ENCODE measurements at places on chromosomes 16 and 17.

- no peak overlapping the region for H3K4me3 ChIP-seq
- H3K27me3 ChIP-seq, result no peaks in the 10 kb centered on the region
- peaks cover 4% of the 10 kb centered on the region for H3K36me3 ChIP-seq
- no peaks in the 10 kb centered on the region for H3K4me1 ChIP-seq
- H3K27ac ChIP-seq, result no peak overlapping the region
Observed at GRCh38 chr17:67137860-67138259, 93.5 kb downstream of the CACNG1 start.

DNA sequence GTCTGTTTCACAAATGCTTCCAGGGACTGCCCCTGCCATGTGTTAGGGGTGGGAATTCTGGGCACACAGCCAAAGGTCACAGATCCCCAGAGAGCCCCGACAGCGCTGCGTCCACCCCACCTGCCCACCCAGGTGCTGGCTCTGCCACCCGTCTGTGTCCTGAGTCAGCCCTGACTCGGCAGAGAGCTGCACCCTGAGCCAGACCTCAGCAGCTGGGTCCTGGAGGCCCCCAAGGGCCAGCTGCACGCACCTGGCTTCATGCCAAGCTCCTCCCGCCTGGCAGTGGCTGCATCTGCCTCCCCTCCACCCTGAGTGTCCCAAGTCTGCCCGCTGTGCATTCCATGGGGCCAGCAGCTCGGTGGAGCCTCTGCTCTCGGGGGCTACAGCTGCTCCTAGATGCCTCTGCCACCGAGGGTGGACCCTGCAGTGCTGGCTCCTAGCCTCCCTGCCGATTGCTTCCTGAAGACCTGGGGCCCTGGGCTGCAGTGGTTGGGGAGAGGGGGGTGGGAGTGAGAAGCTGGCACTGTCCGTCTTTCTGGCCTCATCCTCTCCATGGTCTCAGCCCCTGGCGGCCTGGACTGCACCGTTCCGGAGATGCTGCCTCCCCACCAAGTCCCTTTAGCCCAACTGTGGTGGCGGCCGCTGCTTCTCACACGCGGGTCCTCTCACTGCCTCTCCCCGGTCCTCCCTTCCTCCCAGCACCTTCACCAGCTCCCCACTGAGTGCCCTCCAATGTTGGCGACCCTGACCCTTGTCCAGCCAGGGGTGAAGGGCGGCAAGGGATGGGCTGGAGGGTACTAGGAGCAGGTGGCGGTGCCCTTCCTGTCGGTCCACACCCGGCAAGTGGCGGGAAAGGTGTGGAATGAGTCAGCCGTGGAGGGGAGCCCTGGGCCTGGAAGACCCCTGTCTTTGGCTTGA is 3.0 kb downstream of the SECTM1 start:
- peak overlapping the region; percentile 11 for H3K4me3 ChIP-seq
- no peak for DNase-seq
- no peaks in the 10 kb centered on the region for H3K27me3 ChIP-seq
- H3K27ac ChIP-seq, result no peak overlapping the region
- no peaks in the 10 kb centered on the region for H3K36me3 ChIP-seq
- H3K4me1 ChIP-seq, result peaks cover 15% of the 10 kb centered on the region

GRCh38 chr16:57802341-57803133 is at the start of gene KIFC3:
KIFC3 (minus strand) TSS chr16:57802491; CDS start chr16:57798243, 4,248 bp downstream.
- H3K4me1 ChIP-seq, result no peaks in the 10 kb centered on the region
- peak within 1 kb of the TSS; percentile 62 for H3K4me3 ChIP-seq
- peak within 1 kb of the TSS; percentile 84 for H3K27ac ChIP-seq
- DNase-seq, result no peak

GRCh38 chr17:46722662-46723285 is 95.7 kb downstream of the WNT3 start:
- no peak for DNase-seq
- no peaks in the 10 kb centered on the region for H3K4me1 ChIP-seq
- no peaks in the 10 kb centered on the region for H3K27me3 ChIP-seq
- no peaks in the 10 kb centered on the region for H3K36me3 ChIP-seq

- no peak for DNase-seq
- no peaks in the 10 kb centered on the region for H3K36me3 ChIP-seq
- no peaks in the 10 kb centered on the region for H3K27me3 ChIP-seq
Observed at GRCh38 chr17:41563607-41564170, 8.2 kb downstream of the KRT9 start.

DNA sequence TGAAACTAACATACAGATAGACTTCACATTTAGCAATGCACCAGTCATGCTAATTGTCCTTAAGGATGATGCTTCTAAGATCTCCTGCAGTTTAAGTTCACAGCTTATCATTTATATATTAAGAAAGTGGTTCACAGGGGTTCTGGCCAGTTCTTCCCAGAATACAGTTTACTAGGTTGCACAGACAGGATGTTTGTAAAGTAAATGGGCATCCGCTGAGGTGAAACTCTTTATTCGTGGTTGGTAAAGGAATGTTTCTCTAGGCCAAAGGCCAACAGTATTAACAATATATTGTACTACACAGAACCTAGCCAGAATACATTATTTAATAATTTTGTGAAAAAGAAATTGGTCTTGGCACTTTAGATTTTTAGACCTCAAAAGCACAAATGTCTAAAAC is 1427.3 kb downstream of the CDH8 start:
- DNase-seq, result no peak
- no peaks in the 10 kb centered on the region for H3K27me3 ChIP-seq
- no peaks in the 10 kb centered on the region for H3K36me3 ChIP-seq
- no peaks in the 10 kb centered on the region for H3K4me1 ChIP-seq
- no peak overlapping the region for H3K4me3 ChIP-seq

GRCh38 chr16:74729783-74730683 is 29.4 kb upstream of the MLKL start:
- H3K4me3 ChIP-seq, result no peak overlapping the region
- H3K27ac ChIP-seq, result peak overlapping the region; percentile 70
- H3K27me3 ChIP-seq, result no peaks in the 10 kb centered on the region
- peaks cover 11% of the 10 kb centered on the region for H3K4me1 ChIP-seq
- DNase-seq, result peak; percentile 77

DNA sequence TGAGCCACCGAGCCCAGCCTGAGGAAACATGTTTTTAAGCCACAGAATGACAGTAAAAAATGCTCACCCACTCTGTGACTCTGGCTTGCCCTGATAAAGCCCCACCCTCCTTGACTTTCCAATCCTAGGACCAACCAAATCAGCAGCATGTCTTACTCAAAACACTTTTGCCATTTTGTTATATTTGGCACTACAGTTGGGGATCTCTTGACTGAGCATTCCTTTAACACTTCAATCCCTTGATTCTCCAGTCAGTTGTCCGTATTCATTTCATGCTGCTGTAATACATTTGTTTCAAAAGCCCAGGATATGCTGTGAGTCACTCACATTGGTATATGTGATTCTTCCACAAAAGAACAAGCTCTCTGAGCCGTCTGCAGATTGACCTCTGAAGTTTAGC is 8.2 kb downstream of the MYH3 start:
- no peaks in the 10 kb centered on the region for H3K4me1 ChIP-seq
- H3K27me3 ChIP-seq, result no peaks in the 10 kb centered on the region
- no peak overlapping the region for H3K4me3 ChIP-seq
- H3K27ac ChIP-seq, result no peak overlapping the region
- H3K36me3 ChIP-seq, result no peaks in the 10 kb centered on the region

DNA sequence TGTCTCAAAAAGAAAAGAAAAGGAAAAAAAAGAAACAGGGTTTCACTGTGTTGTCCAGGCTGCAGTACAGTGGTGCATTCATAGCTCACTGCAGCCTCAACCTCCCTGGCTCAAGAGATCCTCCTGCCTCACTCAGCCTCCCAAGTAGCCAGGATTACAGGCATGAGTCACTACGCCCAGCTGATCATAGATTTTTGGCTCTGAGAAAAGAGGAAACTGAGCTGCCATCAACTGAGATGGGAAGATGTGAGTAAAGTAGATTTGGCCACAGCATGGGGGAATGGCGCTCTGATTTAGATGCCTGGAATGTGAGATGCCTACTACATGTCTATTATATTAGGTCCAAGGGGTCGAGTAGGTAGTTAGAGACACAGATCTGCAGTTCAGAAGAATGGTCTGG is 5.9 kb upstream of the NAGS start:
- peaks cover 17% of the 10 kb centered on the region for H3K27me3 ChIP-seq
- H3K27ac ChIP-seq, result no peak overlapping the region
- H3K4me3 ChIP-seq, result no peak overlapping the region
- no peak for DNase-seq
- no peaks in the 10 kb centered on the region for H3K36me3 ChIP-seq

DNA sequence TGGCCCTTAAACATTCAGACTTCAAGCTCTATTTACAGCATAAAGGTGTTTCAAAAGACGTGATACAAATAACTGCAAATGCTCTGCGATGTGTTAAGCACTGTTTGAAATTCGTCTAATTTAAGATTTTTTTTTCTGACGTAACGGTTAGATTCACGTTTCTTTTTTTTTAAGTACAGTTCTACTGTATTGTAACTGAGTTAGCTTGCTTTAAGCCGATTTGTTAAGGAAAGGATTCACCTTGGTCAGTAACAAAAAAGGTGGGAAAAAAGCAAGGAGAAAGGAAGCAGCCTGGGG is 681 bp upstream of the MAPT start:
- H3K4me3 ChIP-seq, result peak overlapping the region; percentile 96
- H3K36me3 ChIP-seq, result no peaks in the 10 kb centered on the region
- H3K27me3 ChIP-seq, result no peaks in the 10 kb centered on the region
- no peak overlapping the region for H3K27ac ChIP-seq
- DNase-seq, result no peak

DNA sequence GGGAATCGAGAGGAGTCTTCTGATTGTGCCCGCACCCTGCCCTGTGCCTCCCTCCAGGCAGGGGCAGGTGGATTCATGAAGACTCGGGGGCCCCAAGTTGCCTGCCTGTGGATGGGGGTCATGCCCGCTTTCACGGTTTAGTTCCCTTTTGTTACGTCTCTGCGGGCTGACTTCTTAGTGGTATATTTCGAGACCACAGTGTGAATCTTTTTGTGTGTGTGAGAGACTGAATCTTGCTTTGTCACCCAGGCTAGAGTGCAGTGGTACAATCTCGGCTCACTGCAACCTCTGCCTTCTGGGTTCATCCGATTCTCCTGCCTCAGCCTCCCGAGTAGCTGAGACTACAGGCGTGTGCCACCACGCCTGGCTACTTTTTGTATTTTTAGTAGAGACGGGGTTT is 18.1 kb upstream of the RNF213 start:
- no peak overlapping the region for H3K27ac ChIP-seq
- no peaks in the 10 kb centered on the region for H3K4me1 ChIP-seq
- DNase-seq, result no peak

GRCh38 chr16:50195276-50195675 is 42.2 kb downstream of the TENT4B start:
- H3K27ac ChIP-seq, result no peak overlapping the region
- no peaks in the 10 kb centered on the region for H3K4me1 ChIP-seq
- DNase-seq, result no peak
- H3K27me3 ChIP-seq, result no peaks in the 10 kb centered on the region
- no peaks in the 10 kb centered on the region for H3K36me3 ChIP-seq
- H3K4me3 ChIP-seq, result no peak overlapping the region

DNA sequence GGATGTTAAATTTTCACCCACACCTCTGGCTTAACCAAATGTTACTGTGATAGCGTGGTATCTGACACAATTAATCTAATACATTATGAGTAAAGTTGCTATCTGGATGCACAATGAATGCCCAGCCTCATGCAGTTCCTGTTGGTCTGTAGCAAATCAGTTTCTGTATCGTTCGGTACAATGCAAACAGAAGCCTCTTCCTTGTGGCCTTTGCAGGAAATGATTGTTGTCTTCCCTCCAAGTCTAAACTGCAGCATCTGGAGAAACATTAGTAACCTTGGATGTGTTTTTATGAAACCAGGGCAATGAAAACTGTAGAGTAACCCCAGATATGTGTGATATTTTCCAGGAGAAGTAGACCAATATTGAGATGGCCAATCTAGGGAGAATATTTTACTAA is 46.8 kb downstream of the CYB561 start:
- DNase-seq, result no peak
- no peak overlapping the region for H3K4me3 ChIP-seq
- peaks cover 4% of the 10 kb centered on the region for H3K4me1 ChIP-seq
- H3K36me3 ChIP-seq, result no peaks in the 10 kb centered on the region

DNA sequence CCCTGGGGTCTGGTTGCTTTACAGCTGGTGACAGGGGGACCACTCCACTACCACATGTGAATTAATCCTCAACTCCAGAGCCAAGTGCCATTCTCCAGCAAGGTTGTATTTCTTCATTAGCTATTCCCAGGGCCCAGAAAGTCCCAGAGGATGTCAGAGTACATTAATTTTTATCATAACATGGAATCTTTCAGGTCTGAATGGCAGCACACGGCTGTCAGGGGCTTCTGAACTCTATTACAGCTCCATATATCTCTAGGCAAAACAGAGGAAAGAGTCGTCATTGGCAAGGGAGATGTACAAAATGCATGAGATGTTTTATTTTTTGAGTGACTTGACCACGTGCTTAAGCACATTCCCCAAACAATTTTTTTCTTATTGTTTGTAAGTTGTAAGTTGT is 303.4 kb downstream of the WWOX start:
- no peaks in the 10 kb centered on the region for H3K27me3 ChIP-seq
- no peak overlapping the region for H3K4me3 ChIP-seq
- H3K27ac ChIP-seq, result no peak overlapping the region
- DNase-seq, result no peak
- H3K36me3 ChIP-seq, result no peaks in the 10 kb centered on the region

GRCh38 chr17:49703557-49704277 is 4.0 kb downstream of the SLC35B1 start:
- H3K27me3 ChIP-seq, result no peaks in the 10 kb centered on the region
- peak overlapping the region; percentile 78 for H3K27ac ChIP-seq
- DNase-seq, result peak; percentile 68
- H3K36me3 ChIP-seq, result peaks cover 4% of the 10 kb centered on the region
- no peak overlapping the region for H3K4me3 ChIP-seq
- peaks cover 10% of the 10 kb centered on the region for H3K4me1 ChIP-seq

DNA sequence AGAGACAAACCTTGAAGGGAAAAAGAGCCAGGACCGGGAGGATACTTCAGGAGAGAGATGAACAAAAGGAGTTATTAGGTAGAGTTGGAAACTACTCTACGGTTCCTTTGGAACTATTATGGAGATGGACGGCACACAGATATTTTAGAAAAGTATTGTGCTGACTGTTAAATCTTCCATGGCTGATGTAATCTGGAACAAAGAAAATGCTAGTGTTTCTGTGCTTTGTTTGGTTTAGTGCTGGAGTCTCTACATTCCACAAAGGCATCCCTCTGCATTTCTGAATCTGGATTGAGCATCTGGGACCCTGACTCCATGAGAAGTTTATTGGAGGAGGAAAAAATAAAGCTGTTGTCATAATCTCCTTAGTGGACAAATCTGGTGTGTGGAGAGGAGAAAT is 57.2 kb downstream of the RPGRIP1L start:
- H3K27me3 ChIP-seq, result no peaks in the 10 kb centered on the region
- no peaks in the 10 kb centered on the region for H3K4me1 ChIP-seq
- DNase-seq, result no peak
- H3K27ac ChIP-seq, result no peak overlapping the region

- H3K27me3 ChIP-seq, result no peaks in the 10 kb centered on the region
- no peak overlapping the region for H3K4me3 ChIP-seq
- H3K4me1 ChIP-seq, result no peaks in the 10 kb centered on the region
- no peak for DNase-seq
Observed at GRCh38 chr17:8628172-8628571, 2.4 kb downstream of the MYH10 start.

- peak overlapping the region; percentile 12 for H3K27ac ChIP-seq
- no peaks in the 10 kb centered on the region for H3K36me3 ChIP-seq
- H3K4me1 ChIP-seq, result no peaks in the 10 kb centered on the region
- no peak for DNase-seq
- H3K27me3 ChIP-seq, result no peaks in the 10 kb centered on the region
Observed at GRCh38 chr16:85019659-85020245, 7.8 kb upstream of the KIAA0513 start.

Measured in breast epithelium (tissue), 4 donors.